ENCODE measurements at places on chromosomes 7 and 10. TPM values are rescaled to one million over a fixed set of nuclear protein-coding genes. Genes with fewer than 3 reads are reported as not detected.
A peak's percentile ranks its signal among the peaks of the same experiment; 100 is the strongest.

Gene NPTX2
- 27.1 TPM for total RNA-seq

Gene MBL2
- not detected for total RNA-seq

Gene EFCAB10
- total RNA-seq, result 0.40 TPM

Gene INA
- 1.2 TPM for total RNA-seq

DNA sequence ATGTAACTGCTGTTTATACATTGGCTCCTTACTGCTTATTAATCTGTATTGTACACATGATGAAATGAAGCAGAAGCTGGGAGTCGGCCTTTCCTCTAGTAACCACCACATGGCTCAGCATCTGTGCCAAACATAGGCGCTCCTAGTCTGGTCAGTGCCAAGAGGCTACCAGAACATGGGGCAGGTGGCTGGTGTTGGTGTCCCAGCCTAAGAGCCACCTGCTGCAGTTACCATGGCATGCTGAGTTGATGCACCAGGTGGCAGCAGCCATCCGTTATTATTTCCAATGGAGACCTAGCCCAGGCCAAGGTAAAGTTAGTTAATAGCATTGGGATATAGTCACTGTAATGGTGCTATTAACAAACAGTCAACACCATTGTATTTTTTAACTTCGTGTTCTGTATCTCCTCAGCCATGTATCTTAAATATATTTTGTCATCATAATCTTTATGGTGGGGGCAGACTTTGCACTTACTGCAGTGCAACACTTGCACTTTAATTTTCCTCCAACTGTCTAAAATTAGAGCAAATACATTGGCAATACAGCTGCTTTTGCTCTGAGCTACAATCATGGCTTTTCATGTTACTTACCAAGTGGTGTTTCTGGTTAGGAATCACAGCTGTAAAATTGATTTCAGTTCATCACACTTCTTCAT, 33.1 kb downstream of the HBP1 start:
- peak; percentile 48 for ATAC-seq

GRCh38 chr7:143395187-143396149, 13.2 kb downstream of the EPHA1 start:
- no peak for ATAC-seq

- no peak for ATAC-seq
Observed at GRCh38 chr7:3732395-3733005, 431.4 kb downstream of the SDK1 start.

GRCh38 chr10:86666538-86666937, 1.8 kb upstream of the LDB3 start:
- ATAC-seq, result no peak

GRCh38 chr7:42606193-42606905, 305.5 kb downstream of the C7orf25 start:
- ATAC-seq, result peak; percentile 57

DNA sequence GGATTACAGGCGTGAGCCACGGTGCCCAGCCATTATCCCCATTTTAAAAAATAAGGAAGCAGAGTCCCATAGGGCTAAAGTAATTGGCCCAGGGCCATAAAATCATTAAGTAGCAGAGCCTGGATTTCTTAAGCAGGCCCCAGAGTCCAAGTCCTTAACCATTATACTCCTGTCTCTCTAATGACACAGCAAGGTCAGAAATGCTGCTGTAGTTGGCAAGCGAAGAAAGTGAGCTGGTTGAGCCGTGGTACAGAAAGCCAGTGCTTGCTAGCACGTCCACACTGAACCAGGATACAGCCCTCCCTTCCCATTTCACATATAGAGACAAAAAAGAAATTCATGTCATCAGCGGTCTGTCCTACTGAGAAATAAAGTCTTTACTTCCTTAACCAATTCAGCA, 562.7 kb downstream of the GALNT17 start:
- ATAC-seq, result no peak

DNA sequence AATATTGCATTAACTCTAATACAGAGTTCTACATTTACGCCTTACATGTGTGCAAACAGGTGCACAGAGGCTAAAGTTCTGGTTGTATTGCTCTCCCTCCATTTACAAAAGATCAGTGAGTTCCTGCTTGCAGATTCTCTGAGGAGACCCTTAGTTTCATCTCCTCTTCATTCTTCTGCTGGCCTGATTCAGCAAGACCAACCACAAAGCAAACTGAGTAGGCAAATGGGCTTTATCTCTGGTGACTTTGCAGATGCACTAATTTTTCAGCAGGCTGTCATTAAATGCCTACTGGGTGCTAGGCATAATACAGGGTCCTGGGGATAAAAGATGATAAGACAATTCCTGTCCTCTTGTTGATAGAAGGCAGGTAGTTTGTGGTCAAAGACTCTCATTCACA, 56.4 kb downstream of the MET start:
- ATAC-seq, result no peak
